ENCODE measurements at places on chromosomes 4 and X.

- H3K4me3 ChIP-seq, result no peak overlapping the region
- no peaks in the 10 kb centered on the region for H3K27me3 ChIP-seq
- H3K4me1 ChIP-seq, result peaks cover 13% of the 10 kb centered on the region
- no peak overlapping the region for H3K27ac ChIP-seq
These were observed 4.8 kb upstream of the RELL1 start for GRCh38 chr4:37690976-37691375.

DNA sequence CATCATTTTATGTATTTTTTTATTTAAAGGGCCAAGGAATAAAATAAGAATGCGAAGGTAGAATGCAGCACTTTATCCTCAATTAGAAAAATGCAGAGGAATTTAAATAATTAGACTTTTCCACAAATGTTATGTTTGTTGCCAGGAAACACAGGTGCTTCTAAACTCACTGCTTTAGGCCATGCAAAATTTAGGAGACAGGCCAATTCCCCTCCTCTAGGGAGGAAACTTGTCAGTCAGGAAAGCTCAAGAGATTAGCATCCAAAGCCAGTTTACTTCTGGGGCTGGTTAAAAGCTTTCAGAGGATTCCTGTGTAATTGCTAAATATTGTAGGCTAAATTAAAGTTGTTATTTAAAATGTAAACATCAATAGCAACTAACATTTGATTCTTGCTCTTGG, 124.5 kb downstream of the DMD start:
- H3K4me1 ChIP-seq, result no peaks in the 10 kb centered on the region
- no peak overlapping the region for H3K4me3 ChIP-seq
- no peaks in the 10 kb centered on the region for H3K36me3 ChIP-seq
- H3K27ac ChIP-seq, result no peak overlapping the region
- H3K27me3 ChIP-seq, result no peaks in the 10 kb centered on the region

DNA sequence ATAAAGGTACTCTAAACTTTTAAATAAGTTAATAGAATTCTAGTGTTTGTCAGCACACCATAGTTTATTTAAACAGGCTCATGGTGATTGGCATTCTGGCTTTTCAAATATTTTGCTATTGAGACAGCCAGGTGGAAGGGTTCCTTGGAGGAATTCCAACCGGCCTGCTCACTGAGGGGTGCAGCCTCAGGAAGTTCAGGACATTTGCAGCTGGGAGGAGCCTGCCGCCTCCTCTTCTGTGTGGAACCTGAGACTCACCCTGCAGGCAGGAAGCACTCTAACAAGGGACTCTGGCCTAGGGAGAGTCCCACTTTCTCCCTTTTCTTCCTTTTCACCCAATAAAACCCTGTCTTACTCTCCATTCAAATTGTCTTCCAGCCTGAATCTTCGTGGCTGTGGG, 1328.0 kb downstream of the FSTL5 start:
- H3K4me1 ChIP-seq, result no peaks in the 10 kb centered on the region
- no peak for DNase-seq
- no peaks in the 10 kb centered on the region for H3K27me3 ChIP-seq
- no peak overlapping the region for H3K4me3 ChIP-seq

- no peaks in the 10 kb centered on the region for H3K27me3 ChIP-seq
- no peak overlapping the region for H3K4me3 ChIP-seq
- no peaks in the 10 kb centered on the region for H3K36me3 ChIP-seq
- no peaks in the 10 kb centered on the region for H3K4me1 ChIP-seq
These were observed 852.7 kb upstream of the SLIT2 start for GRCh38 chr4:19399001-19399400.

DNA sequence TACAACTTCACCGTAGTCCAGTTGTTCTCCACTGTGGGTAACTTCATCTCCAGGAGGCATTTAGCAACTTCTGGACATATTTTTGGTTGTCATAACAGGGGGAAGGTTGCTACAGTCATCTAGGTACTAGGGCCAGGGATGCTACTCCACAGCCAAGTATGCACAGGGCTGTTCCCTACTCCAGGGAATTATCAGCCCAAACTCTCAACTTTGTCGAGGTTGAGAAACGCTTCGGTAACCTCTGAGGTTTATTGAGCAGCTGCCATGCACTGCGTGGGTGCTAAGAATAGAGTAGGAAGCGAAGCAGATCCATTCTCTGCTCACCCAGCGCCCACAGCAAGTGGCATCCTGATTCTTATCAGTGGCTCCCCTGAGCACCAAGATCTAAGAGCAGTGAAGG, 8.2 kb downstream of the FGFBP1 start:
- no peaks in the 10 kb centered on the region for H3K36me3 ChIP-seq
- no peaks in the 10 kb centered on the region for H3K4me1 ChIP-seq
- H3K27me3 ChIP-seq, result peaks cover 22% of the 10 kb centered on the region
- H3K4me3 ChIP-seq, result no peak overlapping the region

- DNase-seq, result no peak
- no peaks in the 10 kb centered on the region for H3K27me3 ChIP-seq
- no peaks in the 10 kb centered on the region for H3K4me1 ChIP-seq
- H3K36me3 ChIP-seq, result no peaks in the 10 kb centered on the region
- H3K4me3 ChIP-seq, result no peak overlapping the region
These were observed 222.4 kb downstream of the GPAT3 start for GRCh38 chr4:83758285-83758684.

DNA sequence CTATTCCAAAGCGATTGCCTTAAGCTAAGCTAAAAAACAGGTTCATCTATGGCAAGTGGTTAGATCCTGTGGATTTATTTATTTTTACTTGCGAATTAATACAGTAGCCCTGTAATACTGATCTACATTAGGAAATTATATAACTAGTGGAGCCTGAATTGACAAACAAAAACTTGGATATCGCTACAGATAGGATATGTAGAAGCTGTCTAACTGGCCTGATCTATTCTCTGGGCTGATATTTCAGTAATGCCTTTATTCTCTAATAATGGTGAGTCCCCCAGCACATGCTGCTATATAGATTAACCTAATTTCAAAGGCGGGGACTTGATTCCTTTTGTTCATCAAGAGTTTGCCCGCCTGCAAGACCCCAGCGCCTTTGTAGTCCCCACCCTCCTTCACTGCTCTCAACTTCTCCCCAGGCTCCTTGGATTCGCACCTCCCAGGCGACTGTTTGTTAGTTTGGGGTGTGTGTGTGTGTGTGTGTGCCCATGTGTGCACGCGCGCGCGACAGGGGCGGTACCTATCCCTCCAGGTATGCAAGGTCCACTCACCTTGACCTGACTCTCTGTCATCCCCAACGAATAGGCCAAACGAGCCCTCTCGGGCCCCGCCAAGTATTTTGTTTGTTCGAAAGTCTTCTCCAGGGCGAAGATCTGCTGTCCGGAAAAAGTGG, 3.8 kb downstream of the NKX6-1 start:
- H3K4me1 ChIP-seq, result no peaks in the 10 kb centered on the region
- no peak overlapping the region for H3K4me3 ChIP-seq
- H3K27ac ChIP-seq, result no peak overlapping the region
- peaks cover 75% of the 10 kb centered on the region for H3K27me3 ChIP-seq
- DNase-seq, result no peak
- H3K36me3 ChIP-seq, result no peaks in the 10 kb centered on the region

- H3K4me3 ChIP-seq, result no peak overlapping the region
- peaks cover 1% of the 10 kb centered on the region for H3K27me3 ChIP-seq
- H3K36me3 ChIP-seq, result no peaks in the 10 kb centered on the region
- H3K4me1 ChIP-seq, result no peaks in the 10 kb centered on the region
- DNase-seq, result no peak
These were observed 24.0 kb upstream of the SCML1 start for GRCh38 chrX:17713288-17713687.

GRCh38 chr4:16779028-16779675, 119.3 kb downstream of the LDB2 start:
- H3K4me1 ChIP-seq, result peaks cover 8% of the 10 kb centered on the region
- H3K36me3 ChIP-seq, result peaks cover 3% of the 10 kb centered on the region
- no peaks in the 10 kb centered on the region for H3K27me3 ChIP-seq
- no peak overlapping the region for H3K4me3 ChIP-seq

GRCh38 chr4:7845493-7846128, 94.0 kb downstream of the AFAP1 start:
- DNase-seq, result no peak
- peaks cover 40% of the 10 kb centered on the region for H3K4me1 ChIP-seq
- H3K36me3 ChIP-seq, result peaks cover 44% of the 10 kb centered on the region
- H3K27me3 ChIP-seq, result no peaks in the 10 kb centered on the region
- peak overlapping the region; percentile 84 for H3K27ac ChIP-seq
- H3K4me3 ChIP-seq, result no peak overlapping the region

DNA sequence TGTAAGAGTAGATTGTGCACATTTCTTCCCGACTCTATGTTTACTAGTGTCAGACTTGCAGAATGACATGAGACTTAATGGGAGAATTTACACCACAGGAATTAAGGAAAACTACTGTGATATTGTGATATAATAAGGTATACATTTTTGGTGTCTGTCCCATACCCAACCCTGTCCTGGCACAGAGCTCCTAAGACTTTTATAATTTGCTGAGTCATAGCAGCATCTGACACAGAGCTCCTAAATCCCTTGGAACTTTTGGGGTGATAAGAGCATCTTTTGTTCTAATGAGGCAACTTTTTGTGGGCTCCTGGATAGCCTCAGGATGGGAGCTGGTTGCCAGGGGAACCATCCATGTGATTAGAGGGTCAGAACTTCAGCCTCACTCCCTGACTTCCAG, 1607.0 kb downstream of the RPA4 start:
- no peaks in the 10 kb centered on the region for H3K4me1 ChIP-seq
- H3K27me3 ChIP-seq, result no peaks in the 10 kb centered on the region
- H3K36me3 ChIP-seq, result no peaks in the 10 kb centered on the region
- DNase-seq, result no peak
- no peak overlapping the region for H3K4me3 ChIP-seq

- no peak overlapping the region for H3K27ac ChIP-seq
- no peak overlapping the region for H3K4me3 ChIP-seq
- peaks cover 2% of the 10 kb centered on the region for H3K27me3 ChIP-seq
- H3K36me3 ChIP-seq, result no peaks in the 10 kb centered on the region
- no peak for DNase-seq
These were observed 68.0 kb upstream of the PLS3 start for GRCh38 chrX:115493015-115493414.

- H3K4me3 ChIP-seq, result peak overlapping the region; percentile 43
- H3K27ac ChIP-seq, result no peak overlapping the region
- peak; percentile 1 for DNase-seq
- no peaks in the 10 kb centered on the region for H3K4me1 ChIP-seq
- no peaks in the 10 kb centered on the region for H3K36me3 ChIP-seq
- peaks cover 9% of the 10 kb centered on the region for H3K27me3 ChIP-seq
These were observed 768 bp downstream of the MID2 start for GRCh38 chrX:107826238-107827029.

DNA sequence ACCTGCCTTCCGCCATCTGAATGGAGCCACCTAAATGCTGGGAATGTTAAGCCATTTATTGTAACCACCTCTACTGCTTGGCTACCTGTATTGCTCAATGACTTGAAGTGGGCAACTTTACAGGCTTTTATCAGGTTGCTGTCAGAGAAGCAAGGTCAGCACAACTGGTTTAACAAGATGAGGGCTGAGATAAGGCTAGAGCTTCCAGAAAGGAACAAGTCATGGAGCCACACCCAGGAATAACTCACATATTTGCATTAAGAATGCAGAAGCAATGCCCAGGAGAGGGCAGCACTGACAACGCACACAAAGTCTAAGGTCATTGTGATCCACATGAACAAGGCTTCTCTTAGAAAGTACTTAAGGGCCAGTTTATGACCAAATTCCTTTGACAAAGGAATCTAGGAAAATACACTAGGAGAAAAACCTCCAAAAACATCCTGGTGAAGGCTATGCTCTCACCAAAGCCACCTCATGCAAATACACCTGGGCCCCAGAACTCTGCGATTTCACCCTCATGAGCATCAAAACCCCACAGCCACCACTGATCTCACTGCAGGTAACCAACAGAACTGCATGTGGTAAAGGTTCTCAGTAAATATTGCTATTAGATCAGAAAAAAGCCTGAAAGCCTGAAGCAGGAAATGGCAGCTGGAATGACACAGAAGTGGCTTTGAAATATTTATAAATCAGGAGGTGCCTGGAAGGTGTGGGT, 15.0 kb upstream of the STS start:
- H3K4me3 ChIP-seq, result no peak overlapping the region
- peak; percentile 73 for DNase-seq
- peaks cover 9% of the 10 kb centered on the region for H3K4me1 ChIP-seq
- H3K36me3 ChIP-seq, result no peaks in the 10 kb centered on the region

DNA sequence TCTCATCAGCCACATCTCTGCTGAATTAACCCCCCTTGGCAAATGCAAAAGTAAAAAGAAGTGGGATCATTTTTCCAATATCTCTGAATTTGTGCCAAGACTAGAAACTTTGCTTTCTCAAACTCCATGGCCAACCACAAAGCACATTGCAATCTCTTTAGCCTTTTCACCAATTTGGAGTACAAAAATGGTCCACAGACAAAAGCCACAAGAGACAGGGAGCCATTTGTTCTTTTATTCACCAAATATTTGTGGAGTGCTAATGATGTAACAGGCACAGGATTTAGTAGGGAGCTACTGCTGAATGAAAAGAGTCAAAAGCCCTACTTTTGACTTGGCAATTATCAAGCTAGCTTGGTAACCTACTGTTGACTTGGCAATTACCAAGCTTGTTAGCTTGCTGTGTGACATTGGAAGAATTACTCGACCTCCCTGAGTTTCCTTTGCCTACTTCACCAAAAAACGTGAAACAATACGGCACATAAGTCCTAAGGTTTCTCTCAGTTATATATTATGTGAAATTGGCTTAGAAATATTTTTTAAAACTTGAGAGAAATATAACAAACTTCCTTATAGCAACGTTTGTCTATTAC, 97.1 kb upstream of the KLF3 start:
- H3K27me3 ChIP-seq, result no peaks in the 10 kb centered on the region
- no peak for DNase-seq
- H3K4me3 ChIP-seq, result no peak overlapping the region
- H3K36me3 ChIP-seq, result no peaks in the 10 kb centered on the region

DNA sequence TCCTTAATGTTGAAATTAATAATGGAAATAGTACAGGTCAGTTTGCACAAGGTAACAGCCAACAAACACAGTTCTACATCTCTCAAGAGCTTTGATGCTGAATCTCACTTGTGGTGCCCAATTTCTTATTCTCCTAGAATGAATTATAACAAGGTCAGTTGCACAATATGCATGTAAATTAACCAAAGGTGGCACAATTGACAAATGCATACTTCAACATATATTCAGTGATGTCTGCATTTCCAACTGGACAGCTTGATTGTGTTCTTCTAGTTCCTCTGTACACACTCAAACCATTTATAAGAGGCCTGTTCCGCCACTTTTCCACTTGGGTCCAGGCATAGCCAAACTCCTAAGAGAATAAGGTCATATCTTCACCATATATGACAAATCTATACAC, 210.3 kb upstream of the EPHA5 start:
- no peaks in the 10 kb centered on the region for H3K4me1 ChIP-seq
- no peaks in the 10 kb centered on the region for H3K27me3 ChIP-seq
- no peaks in the 10 kb centered on the region for H3K36me3 ChIP-seq
- DNase-seq, result no peak

GRCh38 chrX:102950908-102951866, 14.1 kb downstream of the RAB40AL start:
- no peaks in the 10 kb centered on the region for H3K36me3 ChIP-seq
- no peak overlapping the region for H3K4me3 ChIP-seq
- DNase-seq, result peak; percentile 27
- no peak overlapping the region for H3K27ac ChIP-seq
- H3K4me1 ChIP-seq, result no peaks in the 10 kb centered on the region
- peaks cover 2% of the 10 kb centered on the region for H3K27me3 ChIP-seq
